SJCRH30 (cell line): ENCODE measurements at places on chromosomes 2 and 18. TPM values are rescaled to one million over a fixed set of nuclear protein-coding genes. Genes with fewer than 3 reads are reported as not detected.

- H3K36me3 ChIP-seq: no peaks in the 10 kb centered on the region
- no peak overlapping the region for H3K4me3 ChIP-seq
- no peak for DNase-seq
- no peaks in the 10 kb centered on the region for H3K4me1 ChIP-seq
- H3K27me3 ChIP-seq: no peaks in the 10 kb centered on the region; the same call in 1 of the 2 replicates
- no peak overlapping the region for H3K27ac ChIP-seq
These were observed 2.0 kb downstream of the GDF7 start for GRCh38 chr2:20668871-20669475.

DNA sequence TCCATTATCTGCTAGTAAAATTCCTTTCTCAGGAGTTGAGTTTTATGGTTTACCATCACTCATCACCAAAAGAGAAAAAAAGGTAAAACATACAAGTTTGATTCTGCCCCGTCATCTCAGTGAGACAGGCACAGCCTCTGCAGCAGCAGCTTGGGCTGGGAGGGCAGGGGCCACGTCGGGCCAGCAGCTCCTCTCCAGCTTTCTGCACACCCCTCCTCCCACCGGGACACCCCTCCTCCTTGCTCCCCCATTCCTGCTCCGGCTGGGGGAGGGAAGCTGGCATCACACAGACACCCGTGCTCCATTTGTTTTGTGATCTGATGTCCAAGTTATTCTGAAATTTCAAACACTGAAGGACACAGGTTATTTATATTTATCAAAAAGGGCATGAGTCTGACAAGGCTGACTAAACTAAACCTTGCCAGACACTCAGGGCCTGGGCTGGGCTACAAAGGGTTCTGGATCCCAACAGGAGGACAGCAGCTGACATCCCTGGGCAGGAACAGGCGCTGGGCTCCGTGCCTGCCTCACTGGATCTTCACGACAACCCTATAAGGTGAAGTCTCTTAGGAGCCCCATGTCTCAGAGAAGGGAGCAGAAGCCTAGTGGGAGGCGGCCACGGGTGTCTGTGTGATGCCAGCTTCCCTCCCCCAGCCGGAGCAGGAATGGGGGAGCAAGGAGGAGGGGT, 71.4 kb downstream of the HDAC4 start:
- no peaks in the 10 kb centered on the region; the same call in 1 of the 2 replicates for H3K36me3 ChIP-seq
- H3K4me1 ChIP-seq: peaks cover 28% of the 10 kb centered on the region
- H3K27ac ChIP-seq: no peak overlapping the region
- H3K27me3 ChIP-seq: no peaks in the 10 kb centered on the region

GRCh38 chr18:22558945-22559385, 141.2 kb upstream of the CTAGE1 start:
- no peaks in the 10 kb centered on the region for H3K36me3 ChIP-seq
- no peaks in the 10 kb centered on the region for H3K27me3 ChIP-seq
- DNase-seq: peak; percentile 38

The LOXHD1 gene
- total RNA-seq: not detected in 2 replicates

The SLC5A7 gene
- total RNA-seq: not detected in 2 replicates

The FBXO48 gene
- 1.8 and 2.5 TPM in 2 replicates for total RNA-seq

GRCh38 chr2:158095912-158096311, 5.8 kb upstream of the UPP2 start:
- DNase-seq: no peak
- no peak overlapping the region for H3K4me3 ChIP-seq
- no peak overlapping the region for H3K27ac ChIP-seq
- H3K36me3 ChIP-seq: no peaks in the 10 kb centered on the region
- H3K4me1 ChIP-seq: no peaks in the 10 kb centered on the region

DNA sequence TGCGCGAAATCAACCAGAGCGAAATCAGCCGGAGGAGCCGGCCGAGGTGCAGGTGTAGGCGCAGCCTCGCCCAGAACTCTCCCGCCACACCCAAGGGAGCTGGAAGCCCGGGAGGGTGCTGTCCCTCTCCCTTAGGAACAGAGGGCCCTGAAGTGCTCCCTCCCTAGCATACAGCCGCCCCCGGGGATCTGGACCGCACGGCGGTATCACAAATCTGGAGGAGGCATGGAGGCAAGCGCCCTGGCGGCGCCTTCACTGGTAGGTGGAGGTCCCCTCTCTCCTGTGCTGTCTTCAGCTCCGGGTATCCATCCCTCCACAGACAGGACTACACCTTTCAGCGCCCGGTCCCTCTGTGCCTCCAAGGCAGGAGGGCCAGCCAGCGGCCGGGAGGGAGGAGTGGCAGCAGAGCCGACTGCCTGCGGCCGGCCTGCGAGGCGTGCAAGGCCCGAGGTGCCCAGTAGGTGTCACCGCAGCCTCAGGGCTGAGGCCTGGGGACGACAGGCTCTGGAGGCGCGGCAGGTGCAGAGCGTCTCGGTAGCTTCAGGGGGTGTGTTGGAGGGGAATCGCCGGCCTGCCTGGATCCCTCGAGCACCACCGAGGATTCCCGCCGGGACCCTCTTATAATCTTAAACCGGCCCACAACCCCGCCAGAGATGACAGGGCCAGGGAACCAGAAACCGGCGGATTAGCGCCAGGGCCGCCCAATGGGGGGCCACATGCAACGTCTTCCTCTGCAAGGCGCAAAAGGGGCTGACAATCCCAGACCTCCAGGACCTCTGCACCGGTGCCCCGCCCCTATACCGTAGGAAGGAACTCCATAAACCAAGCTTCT, 2.8 kb downstream of the IHH start:
- H3K4me1 ChIP-seq: no peaks in the 10 kb centered on the region
- peak; percentile 63 for DNase-seq
- H3K27ac ChIP-seq: no peak overlapping the region
- no peak overlapping the region for H3K4me3 ChIP-seq

GRCh38 chr2:11799826-11800225, 53.4 kb downstream of the LPIN1 start:
- H3K4me1 ChIP-seq: no peaks in the 10 kb centered on the region
- DNase-seq: no peak
- no peak overlapping the region for H3K27ac ChIP-seq
- H3K4me3 ChIP-seq: no peak overlapping the region

DNA sequence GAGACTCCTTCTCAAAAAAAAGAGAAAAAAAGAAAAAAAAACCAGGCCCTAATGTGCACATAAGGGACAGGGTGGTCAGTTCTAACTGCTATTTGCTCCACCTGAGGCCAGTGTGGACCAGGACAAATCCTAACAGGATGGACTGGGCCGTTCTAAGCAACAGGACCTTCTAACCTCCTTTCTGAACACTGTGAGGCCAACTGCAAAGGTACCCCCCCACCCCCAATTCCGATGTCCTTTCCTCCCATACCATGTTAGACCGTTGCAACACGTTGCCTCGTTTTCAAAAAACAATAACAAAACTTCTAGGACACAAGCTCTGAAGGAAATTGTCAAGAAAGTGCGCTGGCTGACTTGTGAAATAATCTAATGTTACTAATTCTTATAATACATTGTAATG, 1.2 kb downstream of the THAP4 start:
- H3K4me3 ChIP-seq: peak overlapping the region; percentile 95
- DNase-seq: peak; percentile 22
- peaks cover 49% of the 10 kb centered on the region for H3K36me3 ChIP-seq
- peak overlapping the region; percentile 60 for H3K27ac ChIP-seq

DNA sequence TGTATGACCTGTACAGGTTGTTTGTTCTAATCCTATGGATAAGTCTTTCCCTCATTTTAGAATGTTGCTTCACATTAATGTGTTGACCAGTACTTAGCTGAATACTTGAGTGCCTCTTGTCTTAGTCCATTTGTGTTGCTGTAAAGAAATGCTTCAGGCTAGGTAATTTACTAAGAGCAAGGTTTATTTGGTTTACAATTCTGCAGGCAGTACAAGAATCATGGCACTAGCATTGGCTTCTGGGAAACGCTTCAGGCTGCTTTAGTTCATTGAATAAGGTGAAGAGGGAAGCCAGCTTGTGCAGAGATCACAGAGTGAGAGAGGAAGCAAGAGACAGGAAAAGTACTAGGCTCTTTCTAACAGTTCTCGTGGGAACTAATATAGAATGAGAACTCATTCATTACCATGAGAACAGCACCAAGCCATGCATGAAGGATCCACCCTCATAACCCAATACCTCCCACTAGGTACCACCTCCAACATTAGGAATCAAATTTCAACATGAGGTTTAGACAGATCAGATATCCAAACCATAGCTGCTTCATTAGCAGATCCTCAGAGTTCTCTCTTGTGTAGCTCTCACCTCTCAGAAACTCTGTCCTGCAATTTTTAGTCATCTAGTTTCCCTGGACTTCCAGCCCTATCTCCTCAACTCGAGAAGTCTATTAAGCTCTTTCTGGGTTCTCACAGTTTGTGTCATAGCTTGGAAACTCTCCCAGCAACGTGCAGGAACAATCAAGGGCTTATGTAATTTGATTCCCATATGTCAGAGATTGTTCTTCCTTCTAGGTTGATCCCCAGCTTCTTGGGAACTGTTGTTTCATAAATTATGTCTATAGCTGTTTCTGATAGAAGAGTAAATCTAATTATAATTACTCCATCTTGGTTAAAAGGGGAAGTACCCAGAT, 2082.3 kb upstream of the CELF4 start:
- DNase-seq: peak; percentile 6
- no peak overlapping the region for H3K4me3 ChIP-seq
- no peaks in the 10 kb centered on the region for H3K4me1 ChIP-seq

- no peaks in the 10 kb centered on the region for H3K27me3 ChIP-seq
- no peak for DNase-seq
- H3K36me3 ChIP-seq: no peaks in the 10 kb centered on the region
- no peaks in the 10 kb centered on the region for H3K4me1 ChIP-seq
- no peak overlapping the region for H3K27ac ChIP-seq
These were observed 82.6 kb upstream of the ST8SIA3 start for GRCh38 chr18:57269756-57270155.

The MYCN gene
- 185 and 190 TPM in 2 replicates for total RNA-seq

DNA sequence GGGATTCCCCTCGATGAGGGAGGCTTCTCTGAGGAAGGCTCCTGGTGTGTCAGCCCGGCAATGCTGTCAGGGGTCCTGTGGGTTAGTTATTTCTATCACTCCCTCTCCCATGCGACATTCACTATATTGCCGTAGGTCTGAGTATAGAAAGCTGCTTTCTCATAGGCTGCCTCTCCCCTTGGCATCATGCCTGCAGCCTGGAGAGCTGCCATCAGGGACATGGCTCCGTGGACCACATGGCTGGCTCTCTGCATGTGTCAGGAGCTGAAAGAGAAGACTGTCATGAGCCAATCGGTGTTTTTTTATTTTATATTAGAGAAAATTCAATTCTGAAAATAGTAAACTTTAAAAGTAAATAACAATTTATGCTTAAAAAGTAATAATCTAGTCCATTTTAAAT, 198.0 kb downstream of the CDH20 start:
- H3K4me3 ChIP-seq: no peak overlapping the region
- no peak overlapping the region for H3K27ac ChIP-seq
- H3K27me3 ChIP-seq: no peaks in the 10 kb centered on the region
- no peaks in the 10 kb centered on the region for H3K36me3 ChIP-seq
- DNase-seq: no peak

The CD302 gene
- total RNA-seq: 1.5 and 1.8 TPM in 2 replicates

DNA sequence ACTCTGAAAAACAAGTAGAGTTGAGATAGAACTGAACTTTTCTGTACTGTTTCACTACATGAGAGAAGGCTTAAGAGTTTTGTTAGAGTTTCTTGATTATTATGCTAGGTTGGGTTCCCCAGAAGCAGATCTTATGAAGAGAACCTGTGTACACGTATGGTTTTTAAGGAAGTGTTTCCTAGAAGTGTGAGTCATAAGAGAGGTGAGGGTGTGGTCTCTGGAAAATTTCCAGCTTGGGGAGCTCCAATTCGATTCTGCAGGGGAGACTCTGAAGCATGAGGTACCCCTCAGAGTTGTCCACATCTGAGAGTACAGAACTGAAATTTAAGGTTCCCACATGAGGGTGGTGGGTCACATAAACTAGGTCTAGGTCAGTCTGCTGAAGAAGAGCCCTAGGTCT, 83.3 kb upstream of the MAP2 start:
- no peak overlapping the region for H3K4me3 ChIP-seq
- H3K4me1 ChIP-seq: no peaks in the 10 kb centered on the region
- H3K27me3 ChIP-seq: no peaks in the 10 kb centered on the region
- no peaks in the 10 kb centered on the region for H3K36me3 ChIP-seq
- DNase-seq: no peak
- H3K27ac ChIP-seq: no peak overlapping the region

- H3K27me3 ChIP-seq: no peaks in the 10 kb centered on the region
- peak overlapping the region; percentile 81 for H3K27ac ChIP-seq
- H3K4me1 ChIP-seq: peaks cover 8% of the 10 kb centered on the region
These were observed 721 bp downstream of the MCEE start for GRCh38 chr2:71129114-71129901.

- no peak overlapping the region for H3K4me3 ChIP-seq
- no peak overlapping the region for H3K27ac ChIP-seq
- no peaks in the 10 kb centered on the region for H3K4me1 ChIP-seq
- no peak for DNase-seq
- H3K36me3 ChIP-seq: no peaks in the 10 kb centered on the region
These were observed 57.3 kb downstream of the GTF2A1L start for GRCh38 chr2:48674933-48675332.

DNA sequence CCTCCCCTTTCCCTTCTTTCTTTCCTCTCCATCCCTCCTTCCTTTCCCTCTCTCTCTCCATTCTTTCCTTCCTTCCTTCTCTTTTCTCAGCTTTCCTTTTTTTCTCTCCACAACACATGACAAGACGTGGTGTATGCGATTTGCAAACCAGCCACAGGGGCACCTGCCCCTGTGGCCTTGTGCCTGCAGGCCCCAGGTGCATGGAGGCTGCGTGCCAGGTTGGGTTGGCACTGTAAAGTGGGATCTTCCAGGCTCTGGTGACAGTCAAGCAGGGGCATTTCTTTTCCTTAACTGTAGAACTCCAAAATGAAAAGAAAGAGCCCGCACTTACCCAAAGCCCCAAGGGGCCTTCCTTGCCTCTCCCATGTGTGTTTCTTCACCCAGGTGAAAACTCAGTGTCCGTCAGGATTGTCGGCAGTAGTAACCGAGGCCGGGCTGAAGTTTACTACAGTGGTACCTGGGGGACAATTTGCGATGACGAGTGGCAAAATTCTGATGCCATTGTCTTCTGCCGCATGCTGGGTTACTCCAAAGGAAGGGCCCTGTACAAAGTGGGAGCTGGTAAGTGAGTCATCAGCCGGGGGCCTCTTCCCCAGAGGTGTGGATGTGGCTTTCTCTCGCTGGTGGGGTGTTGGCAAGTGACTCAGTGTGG, 50.9 kb downstream of the MARCO start:
- H3K27ac ChIP-seq: no peak overlapping the region
- H3K27me3 ChIP-seq: no peaks in the 10 kb centered on the region
- no peak overlapping the region for H3K4me3 ChIP-seq
- H3K4me1 ChIP-seq: no peaks in the 10 kb centered on the region

DNA sequence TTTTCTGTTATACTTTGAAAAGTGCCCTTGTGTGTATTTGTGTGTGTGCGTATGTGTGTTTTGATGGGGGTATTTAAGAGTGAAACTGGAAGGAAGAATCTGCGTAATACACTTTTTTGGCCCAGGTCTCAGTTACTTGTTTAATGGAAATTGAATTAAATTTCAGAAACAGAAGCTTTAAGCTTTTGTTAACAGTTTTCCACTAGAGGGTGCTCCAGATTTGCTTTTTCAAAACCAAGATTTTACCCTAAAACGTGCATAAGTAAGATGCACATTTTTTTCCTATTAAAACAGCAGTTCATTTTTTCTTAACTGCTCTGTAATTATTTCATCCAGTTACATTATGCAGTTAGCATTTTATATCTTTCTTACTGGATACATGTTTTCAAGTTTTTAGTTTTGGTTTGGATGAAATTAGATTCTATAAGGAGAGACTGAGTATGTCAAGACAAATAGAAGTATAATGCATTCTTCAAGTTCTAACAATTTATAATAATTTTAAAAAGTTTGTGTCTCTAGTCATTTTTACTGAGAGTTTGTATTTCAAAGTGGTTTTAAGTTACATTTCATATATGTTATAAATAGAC, 97.2 kb downstream of the PIK3C3 start:
- no peaks in the 10 kb centered on the region; the same call in 1 of the 2 replicates for H3K36me3 ChIP-seq
- H3K4me3 ChIP-seq: no peak overlapping the region
- no peaks in the 10 kb centered on the region for H3K4me1 ChIP-seq
- H3K27ac ChIP-seq: no peak overlapping the region
- DNase-seq: no peak

The ESCO1 gene
- 14.5 and 16.5 TPM in 2 replicates for total RNA-seq
